ENCODE measurements at places on chromosomes 16 and 17. TPM values are rescaled to one million over a fixed set of nuclear protein-coding genes. Genes with fewer than 3 reads are reported as not detected.

- peak; percentile 89 for DNase-seq
Measured at GRCh38 chr16:27245276-27246172, 23.0 kb downstream of the NSMCE1 start.

- DNase-seq, result no peak
Measured at GRCh38 chr16:3295783-3296182, 9.4 kb downstream of the TIGD7 start.

- no peak for DNase-seq
Measured at GRCh38 chr16:55701442-55702319, 45.9 kb downstream of the SLC6A2 start.

- DNase-seq, result no peak
Measured at GRCh38 chr16:30528799-30529457, 2.6 kb upstream of the ZNF768 start.

DNA sequence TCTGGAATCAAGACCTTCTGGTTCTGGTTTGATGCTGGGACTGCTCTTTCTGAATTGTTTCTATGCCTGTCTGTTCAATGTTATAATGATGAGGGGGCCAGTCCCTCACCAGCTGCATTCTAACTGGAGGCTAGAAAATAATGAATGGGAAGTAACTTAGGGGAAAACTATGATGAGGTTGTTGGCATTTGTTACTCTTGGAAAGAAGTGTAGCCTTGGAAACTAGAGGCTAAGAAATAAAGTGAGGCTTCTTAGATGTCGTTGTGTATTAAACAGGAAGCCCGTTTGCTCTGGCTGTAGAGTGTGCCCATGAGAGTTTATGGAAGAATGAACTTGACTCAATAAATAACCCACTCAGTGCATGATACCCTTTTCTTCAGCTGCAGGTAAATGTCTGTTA, 140.8 kb downstream of the PRKCA start:
- DNase-seq, result no peak

- no peak for DNase-seq
Measured at GRCh38 chr16:11094857-11095565, 150.6 kb downstream of the CLEC16A start.

GRCh38 chr17:40791787-40792436, 7.8 kb downstream of the KRT28 start:
- peak; percentile 49 for DNase-seq

DNA sequence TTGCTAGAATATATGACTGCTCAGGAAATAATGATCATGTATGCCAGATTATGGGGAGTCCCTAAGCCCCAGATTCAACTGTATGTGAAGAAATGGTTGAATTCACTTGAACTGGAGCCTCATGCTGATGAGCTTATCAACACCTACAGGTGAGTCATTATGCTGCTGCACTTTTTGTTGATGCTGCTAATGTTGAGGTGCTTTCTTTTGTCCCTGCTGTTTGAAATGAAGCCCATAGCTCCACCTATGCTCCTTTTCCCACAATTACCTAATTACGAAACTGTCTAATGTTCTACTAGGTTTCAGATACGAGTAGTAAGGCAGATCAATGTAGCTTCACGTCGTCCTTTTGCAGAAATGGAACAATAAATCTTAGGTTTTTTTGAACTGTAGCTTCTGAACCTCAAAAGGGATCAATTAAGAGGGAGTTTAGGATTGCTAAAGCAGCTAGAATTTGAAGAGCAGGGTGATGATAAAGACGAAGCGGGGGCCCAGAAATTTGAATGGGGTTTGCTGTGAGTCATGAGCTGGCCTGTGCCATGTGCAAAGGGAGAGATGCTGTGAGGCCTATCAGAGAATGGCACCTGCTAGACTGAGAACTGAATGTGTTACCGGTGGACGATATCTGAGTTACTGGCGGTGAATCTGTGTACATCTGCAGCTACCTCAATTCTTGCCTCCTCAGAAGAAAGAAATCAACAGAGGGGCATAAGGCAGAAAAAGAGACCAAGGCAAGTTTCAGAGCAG, 6.1 kb upstream of the UQCRC2 start:
- no peak for DNase-seq

DNA sequence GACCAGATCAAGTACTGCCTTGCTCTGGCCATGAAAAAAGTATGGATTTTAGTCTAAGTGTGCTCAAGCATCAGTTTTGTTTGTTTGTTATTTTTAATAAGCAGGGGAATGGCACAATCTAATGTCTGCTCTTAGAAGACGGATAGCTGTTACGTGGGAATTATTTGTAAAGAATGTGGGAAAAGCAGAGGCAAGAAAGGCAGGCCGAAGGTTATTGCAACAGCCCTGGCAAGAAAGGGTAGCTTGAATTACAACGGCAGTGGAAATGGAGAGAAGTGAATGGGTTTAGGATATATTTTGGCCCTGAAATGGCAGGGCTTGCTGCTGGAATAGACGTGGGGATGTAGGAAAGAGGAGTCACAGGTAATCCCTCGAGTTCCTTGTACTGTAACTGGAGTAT, 987 bp upstream of the HASPIN start:
- no peak for DNase-seq

DNA sequence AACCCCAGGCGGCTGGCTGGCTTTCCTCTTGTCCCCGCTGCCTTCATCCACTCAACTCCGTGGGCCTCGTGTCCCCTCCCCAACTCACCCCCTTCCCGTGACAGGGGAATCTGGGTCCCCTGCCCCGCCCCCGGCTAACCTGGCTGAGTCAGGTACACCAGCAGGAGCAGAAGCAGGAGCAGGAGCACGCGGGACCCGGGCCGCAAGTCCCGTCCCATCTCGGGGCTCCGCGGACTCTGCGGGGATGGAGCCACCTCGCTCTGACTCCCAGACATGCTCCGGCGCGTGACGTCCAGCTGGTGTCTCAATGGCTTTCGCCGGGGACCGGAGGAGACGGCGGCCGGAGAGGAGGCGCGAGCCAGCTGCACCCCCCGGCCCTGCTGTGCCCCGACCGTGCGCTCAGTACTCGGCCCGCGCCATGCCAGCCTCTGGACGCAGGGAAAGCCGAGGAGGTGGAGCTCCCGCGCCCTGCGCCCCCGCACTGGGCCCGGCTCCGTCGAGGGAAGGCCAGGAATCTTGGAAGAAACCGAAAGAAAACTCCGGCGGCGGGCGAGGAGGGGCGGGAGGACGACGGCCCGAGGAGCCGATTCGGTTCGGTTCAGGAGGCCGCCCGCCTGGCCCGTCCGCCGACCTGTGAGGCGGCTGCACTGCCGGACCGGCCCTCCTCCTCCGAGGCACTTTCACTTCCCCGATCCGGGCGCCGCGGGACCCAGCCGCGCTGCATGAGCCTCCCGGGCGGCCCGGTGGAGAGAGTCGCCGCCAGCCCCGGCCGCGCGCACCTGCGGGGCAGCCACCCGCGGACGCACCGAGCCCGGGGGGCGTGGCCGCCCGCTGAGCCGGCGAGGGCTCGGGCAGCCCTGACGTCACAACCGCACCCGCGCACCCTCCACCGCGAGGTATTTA, at the start of the genes CXCL16 and ZMYND15:
TSS of gene CXCL16 (minus strand) at position 807 of the 903 bp plus-strand sequence. CDS start at position 218, 589 bp downstream.
TSS of gene ZMYND15 (plus strand) at position 712 of the 903 bp plus-strand sequence. CDS start 716 bp downstream, outside the sequence.
- DNase-seq, result peak; percentile 37

DNA sequence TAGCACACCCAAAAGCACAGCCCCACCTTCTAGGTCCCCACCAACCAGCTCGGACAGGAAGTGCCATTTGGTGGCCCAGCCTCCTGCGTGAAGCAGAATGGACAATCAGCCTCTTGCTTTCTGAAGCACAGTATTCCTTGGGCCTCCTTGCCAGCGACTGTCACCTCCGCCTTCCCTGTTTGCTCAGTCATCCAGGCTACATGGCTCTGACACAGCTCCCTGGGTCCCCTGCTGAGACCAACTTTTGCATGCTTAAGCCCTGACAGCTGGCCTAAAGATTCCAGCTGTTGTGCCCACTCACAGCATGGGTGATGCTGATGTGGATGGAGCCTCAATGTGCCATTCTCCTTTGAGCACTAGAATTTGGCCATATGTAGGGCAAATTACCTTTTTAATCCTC, 4.5 kb upstream of the CACNG5 start:
- DNase-seq, result no peak

- DNase-seq, result no peak
Measured at GRCh38 chr17:53633856-53634255, 188.9 kb upstream of the KIF2B start.

DNA sequence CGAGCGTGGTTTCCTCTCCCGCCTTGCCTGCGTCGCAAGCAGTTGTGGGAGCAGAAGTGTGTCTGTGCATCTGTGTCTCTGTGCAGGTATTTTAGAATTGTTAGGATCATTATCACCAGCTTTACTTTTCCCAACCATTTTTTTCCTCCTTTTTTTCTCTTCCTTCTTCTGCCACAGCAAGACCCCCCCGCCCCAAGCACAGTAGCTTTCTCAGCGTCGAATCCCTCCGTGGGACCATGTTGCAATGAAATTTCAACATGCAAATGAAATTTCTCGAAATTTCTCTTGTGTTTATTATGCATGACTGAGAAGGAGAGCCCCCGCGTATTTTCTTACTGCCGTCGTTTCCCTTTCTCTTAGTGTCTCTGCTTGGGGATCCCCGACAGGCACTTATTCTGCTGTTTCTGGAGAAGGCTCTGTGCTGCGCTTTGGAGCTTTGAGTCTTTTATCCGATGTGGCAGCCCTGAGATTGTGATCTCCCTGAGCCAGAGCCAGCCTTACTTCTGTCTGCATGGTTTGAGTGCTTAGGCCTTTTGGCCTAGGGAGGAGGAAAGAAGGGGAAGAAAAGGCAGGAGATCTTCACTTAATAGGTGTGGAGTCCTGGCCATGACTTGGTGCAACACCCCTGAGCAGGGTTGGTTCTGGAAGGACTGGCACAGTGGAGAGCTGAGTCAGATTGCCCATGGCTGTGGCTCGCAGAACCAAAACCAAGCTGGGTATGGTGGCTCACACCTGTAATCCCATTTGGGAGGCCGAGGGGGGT, 5.0 kb downstream of the ARMC7 start:
- DNase-seq, result no peak

DNA sequence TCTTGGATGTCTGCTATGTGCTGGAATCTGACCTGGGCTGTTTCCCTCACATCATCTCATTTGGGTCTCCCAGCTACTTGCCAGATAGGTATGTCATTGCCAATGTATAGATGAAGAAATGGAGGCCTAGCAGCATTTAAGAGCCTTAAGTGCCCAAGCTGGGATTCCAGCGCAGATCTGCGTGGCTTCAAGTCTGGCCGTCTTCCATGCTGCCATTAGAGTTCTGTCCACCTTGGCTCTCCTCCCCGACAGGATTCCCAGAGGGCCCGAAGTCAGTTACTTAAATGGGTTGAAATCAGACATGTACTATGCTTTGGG, 33.0 kb upstream of the CCR7 start:
- DNase-seq, result no peak

GRCh38 chr16:54568906-54569807, 282.6 kb upstream of the IRX3 start:
- DNase-seq, result no peak

GRCh38 chr17:59512844-59513385, 52.5 kb upstream of the DHX40 start:
- no peak for DNase-seq

DNA sequence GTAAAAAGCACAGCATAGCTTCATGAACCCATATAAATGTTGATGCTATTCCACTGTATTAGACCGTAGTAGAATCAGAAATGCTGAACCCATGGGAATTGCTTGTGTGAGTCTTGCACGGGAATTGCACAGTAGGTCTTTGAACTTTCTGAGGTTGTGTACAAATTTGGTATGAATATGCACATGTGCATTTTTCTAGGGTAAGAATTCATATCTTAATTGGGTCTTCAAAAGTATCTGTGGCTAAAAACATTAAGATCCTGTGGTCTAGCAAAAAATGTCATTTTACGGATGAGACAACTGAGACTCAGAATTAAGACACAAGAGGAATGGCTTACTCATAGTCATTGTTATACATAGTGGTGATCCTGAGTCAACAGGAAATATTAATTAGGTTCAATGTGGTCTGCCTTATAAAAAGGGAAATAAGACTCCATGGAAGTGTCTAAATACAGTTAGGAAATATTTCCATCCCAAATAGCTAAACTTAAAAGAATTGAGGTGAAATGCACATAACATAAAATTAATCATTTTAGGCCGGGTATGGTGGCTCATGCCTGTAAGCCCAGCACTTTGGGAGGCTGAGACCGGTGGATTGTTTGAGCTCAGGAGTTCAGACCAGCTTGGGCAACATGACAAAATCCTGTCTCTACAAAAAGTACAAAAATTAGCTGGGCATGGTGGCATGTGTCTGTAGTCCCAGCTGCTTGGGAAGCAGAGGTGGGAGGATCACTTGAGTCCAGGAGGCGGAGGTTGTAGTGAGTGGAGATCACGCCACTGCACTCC, 22.8 kb downstream of the TAOK1 start:
- DNase-seq, result no peak

GRCh38 chr16:11650641-11651591, 17.3 kb upstream of the SNN start:
- no peak for DNase-seq

DNA sequence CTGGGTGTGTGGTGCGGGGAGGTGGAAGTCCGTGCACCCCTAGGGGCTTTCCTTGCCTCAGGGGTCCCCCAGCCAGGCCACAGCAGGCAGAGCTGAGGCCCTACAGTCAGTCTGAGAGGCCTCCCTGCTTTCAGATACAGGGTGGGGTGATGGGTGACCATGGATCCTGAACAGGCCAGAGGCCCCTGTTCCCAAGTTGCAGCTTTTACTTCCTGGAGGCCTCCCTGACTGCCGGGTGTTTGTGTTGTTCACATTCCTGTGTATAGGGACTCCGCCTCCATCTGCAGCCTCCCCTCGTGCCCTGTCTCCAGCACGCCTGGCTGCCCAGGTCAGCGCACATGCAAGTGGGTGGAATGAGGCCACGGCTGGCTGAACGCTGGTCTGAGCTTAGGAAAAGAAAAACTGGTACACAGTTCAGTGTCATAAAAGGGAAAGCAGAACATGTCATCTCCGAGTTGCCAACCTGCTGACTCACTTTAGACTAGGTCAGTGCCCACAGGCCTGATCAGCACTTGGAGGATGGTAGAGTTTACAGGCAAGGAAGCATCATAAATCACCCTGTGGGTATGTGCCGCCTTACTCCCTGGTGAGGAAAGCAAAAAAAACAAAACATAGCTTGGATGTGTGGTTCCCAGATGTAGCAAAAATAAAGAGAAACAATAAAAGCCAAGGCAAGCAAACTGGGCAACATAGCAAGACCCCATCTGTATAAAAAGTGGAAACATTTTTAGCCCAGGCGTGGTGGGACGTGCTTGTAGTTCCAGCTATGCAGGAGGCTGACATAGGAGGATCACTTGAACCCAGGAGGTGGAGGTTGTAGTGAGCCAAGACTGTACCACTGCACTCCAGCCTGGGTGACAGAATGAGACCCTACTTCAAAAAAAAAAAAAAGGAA, 6.2 kb upstream of the SLC7A6 start:
- no peak for DNase-seq

GRCh38 chr16:74736531-74737157, 36.0 kb upstream of the MLKL start:
- no peak for DNase-seq

KCNJ18 gene
- not detected for polyA plus RNA-seq

TMC7 gene
- polyA plus RNA-seq, result 3.4 TPM

HBM gene
- 7.0 TPM for polyA plus RNA-seq

GGT6 gene
- 3.9 TPM for polyA plus RNA-seq

C1QTNF8 gene
- 0.23 TPM for polyA plus RNA-seq

CDH13 gene
- 2.5 TPM for polyA plus RNA-seq

RNF167 gene
- polyA plus RNA-seq, result 117 TPM

RHBDL3 gene
- 2.1 TPM for polyA plus RNA-seq

KRTAP4-9 gene
- polyA plus RNA-seq, result not detected

All from right lung (tissue), 10 donors.